ENCODE measurements at places on chromosomes 12 and 14.
A peak's percentile ranks its signal among the peaks of the same experiment; 100 is the strongest.

GRCh38 chr12:19397534-19397933 lies 41.8 kb upstream of the AEBP2 start:
- no peak for DNase-seq

DNA sequence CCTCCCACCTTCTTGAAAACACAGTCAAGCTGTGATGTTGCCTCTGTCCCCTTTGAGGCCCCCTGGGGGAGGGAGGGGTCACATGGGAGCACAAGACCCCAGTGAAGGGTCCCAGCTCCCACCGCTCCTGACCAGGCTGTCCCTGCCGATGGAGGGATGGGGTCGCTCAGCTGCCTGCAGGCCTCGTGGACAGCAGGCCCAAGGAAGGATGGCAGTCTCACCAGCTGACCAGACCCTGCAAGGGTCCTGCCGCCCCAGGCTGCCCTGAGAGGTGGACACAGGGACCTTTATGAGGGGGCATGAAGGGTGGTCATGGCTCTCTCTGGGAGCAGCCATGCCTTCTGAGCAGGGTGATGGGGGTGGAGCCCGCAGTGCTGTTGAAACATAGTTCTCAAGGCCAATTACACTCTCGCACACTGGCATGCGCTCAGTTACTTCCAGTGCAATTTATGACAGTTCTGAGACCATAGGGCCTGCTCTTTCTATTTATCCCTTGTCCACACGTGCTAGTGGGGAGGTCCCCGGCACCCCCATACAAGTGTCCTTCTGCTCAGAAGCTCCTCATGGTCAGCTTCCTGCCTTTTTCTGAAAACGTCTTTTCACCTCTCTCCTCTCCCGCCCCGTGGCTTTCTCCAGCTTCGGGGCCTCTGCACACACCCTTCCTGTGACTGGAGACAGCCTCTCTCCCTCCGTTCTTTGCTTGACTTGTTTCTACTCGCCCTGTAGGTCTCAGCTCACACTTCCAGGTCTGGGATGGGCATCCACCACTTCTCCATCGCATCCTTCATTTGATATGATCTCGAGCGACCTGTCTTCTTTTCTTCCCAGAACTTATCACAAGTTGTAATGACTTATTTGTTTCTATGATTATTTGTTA lies 313.1 kb downstream of the ADGRD1 start:
- DNase-seq, result no peak

DNA sequence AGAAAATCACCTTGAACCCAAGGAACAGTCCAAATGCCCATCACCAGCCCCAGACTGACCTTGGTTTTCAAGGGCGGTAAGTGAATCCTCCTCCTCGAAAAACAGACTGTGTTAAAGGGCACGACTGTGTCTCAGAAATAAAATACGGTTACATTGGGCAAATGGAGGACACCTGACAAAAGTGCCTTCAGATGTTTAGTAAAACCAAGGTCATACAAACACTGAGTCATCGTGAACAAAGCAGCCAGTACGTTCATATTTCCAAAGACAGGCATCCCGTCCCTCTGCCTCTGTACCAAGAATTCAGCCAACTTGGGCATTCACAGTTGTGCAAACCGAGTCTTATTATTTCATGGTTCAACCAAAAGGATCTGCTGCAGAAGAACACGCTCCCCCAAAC lies 25.9 kb downstream of the FOXN3 start:
- DNase-seq, result no peak

DNA sequence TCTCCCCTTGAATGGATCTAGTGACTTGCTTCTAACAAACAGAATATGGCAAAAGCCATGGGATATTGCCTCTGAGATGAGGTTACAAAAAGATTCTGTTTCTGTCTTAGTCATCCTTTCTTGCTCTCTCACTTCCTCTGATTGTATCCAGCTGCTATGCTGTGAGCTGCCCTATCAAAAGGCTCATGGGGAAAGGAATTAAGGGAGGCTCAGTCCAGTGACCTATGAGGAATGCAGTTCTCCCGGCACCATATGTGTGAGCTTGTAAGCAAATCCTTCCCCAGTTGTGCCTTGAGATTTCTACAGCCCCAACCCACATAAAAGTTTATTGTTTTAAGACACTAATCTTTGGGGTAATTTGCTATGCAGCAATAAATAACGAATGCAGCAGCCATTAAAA lies 183.1 kb downstream of the KLHL28 start:
- no peak for DNase-seq

GRCh38 chr12:51837286-51837685 lies 11.2 kb downstream of the FIGNL2 start:
- peak; percentile 58 for DNase-seq

DNA sequence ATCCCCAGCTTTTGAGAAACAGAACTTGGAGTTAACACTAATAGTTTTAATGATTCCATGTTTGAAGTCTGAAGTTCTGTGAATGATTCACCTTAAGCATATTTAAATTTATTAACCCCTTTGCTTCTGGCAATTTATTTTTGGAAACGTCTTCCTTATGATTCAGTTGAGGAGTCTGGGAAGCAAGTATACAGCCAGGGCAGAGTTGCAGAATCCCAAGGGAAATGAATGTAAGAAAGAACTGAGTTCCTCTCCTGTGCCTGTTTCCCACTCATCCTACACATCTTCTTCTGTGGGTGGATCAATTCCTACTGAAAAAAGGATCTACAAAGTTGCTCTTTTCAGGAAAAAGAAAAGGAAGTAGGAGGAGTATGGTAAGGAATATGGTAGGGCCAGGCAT lies 108.2 kb upstream of the CCDC91 start:
- no peak for DNase-seq

DNA sequence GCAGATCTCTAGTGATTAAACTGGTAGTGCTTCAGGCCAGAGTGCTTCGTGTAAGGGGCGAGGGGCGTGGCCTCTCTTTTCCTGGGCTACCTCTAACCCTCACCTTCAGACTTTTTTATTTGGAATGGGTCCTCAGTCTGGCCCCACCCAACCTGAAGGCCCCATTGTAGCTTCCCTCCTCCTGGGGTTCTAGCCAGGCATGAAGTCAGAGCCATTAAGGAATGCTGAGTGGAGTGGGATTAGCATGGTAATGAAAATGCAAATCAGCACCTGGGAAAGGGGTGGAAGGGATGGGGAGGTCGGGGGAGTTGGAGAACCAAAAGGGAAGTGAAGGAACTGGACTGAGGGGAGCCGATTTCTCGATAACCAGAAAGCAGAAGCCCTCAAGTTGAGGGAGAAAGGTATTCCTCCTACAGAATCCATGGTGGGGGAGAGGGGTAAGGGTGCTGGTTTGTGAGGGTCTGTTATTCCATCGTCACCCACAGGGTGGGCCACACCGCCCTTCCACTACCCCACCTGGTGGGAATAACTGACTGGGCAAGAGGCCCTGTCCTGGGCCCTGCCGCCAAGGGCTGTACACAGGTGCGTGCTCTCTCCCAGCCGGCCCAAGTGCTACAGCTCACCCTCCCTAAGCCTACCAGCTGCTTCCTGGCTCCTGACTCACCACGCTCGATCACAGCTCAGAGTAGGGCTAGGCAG lies 14.1 kb downstream of the ZFHX2 start:
- peak; percentile 90 for DNase-seq

DNA sequence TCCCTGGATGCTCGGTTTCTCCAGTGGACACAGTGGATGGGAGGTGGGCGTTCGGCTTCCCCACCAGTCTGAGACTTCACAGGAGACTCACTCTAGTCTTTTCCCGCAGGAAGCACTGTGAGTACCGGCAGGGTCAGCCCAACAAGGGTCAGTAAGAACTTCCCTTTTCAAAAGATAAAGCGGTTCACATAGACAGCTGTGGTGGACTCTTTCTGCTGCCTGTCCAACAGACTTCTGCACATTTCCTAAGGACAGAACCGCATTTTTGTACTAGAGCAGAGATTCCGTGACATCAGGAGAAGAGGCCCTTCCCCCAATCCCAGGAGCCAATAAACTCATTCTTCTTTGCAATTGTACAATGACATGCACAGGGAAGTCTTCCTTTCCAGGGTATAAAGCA lies 10.4 kb downstream of the LTBR start:
- no peak for DNase-seq

- peak; percentile 33 for DNase-seq
These were observed 18.2 kb downstream of the VASH1 start for GRCh38 chr14:76779221-76780057.

DNA sequence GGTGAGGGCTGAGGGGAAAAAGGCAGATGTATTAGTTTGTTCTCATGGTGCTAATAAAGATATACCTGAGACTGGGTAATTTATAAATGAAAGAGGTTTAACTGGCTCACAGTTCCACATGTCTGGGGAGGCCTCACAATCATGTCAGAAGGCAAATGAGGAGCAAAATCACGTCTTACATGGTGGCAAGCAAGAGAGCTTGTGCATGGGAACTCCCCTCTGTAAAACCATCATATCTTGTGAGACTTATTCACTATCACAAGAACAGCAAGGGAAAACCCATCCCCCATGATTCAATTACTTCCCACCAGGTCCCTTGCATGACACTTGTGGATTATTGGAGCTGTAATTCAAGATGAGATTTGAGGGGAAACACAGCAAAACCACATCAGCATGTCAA lies 1220.9 kb downstream of the GALC start:
- no peak for DNase-seq

Measured in endodermal cell (in vitro differentiated cells).